Lung microvascular endothelial cell (primary cell): ENCODE measurements at places on chromosomes 12 and 14. TPM values are rescaled to one million over a fixed set of nuclear protein-coding genes. Genes with fewer than 3 reads are reported as not detected.
A peak's percentile ranks its signal among the peaks of the same experiment; 100 is the strongest.

DNA sequence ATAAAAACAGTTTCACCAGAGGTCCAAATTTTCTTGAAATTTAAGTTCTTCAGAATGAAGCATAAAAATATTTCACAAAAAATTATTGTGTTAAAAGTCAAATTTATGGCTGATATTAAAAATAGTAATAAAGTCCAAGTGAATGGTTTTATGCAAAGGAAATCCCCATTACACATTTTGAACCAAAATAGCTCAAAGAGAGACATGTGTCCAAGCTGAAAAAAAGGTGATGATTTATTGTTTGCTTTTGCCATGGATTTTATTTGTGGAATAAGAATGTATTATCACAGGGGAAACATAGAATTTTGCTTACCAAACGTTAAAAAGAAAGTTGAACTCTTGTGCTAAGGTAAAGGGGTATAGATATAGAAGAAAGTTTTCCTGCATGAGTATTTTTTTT, 4.6 kb downstream of the FOXG1 start:
- no peak for DNase-seq

GRCh38 chr12:10235761-10236631, 23.3 kb downstream of the GABARAPL1 start:
- peak; percentile 66 for DNase-seq

Gene ORAI1
- total RNA-seq = 6.5 and 7.5 TPM in 2 replicates

- DNase-seq = no peak
Measured at GRCh38 chr12:108363565-108363964, 24.5 kb upstream of the CMKLR1 start.

DNA sequence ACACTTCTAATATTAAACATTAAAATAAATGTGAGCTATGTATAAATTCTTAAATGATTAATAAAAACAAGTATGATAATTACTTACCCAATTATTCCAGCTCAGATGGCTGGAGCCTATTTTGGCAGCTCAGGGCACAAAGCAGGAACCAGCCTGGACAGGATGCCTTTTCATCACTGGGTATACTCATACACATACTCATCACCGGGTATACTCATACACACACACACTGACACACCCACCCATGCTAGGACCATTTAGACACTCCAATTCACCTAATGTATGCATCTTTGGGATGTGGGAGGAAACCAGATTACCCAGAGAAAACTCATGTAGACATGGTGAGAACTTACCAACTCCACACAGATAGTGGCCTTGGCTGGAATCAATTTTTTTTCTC, 57.9 kb upstream of the CNOT2 start:
- no peak for DNase-seq

Gene GUCY2C
- not detected in 2 replicates for total RNA-seq
